NB4 (cell line): ENCODE measurements at places on chromosomes 5 and 9.

- no peak for DNase-seq
Measured at GRCh38 chr9:137391411-137391754, 31.6 kb downstream of the EXD3 start.

DNA sequence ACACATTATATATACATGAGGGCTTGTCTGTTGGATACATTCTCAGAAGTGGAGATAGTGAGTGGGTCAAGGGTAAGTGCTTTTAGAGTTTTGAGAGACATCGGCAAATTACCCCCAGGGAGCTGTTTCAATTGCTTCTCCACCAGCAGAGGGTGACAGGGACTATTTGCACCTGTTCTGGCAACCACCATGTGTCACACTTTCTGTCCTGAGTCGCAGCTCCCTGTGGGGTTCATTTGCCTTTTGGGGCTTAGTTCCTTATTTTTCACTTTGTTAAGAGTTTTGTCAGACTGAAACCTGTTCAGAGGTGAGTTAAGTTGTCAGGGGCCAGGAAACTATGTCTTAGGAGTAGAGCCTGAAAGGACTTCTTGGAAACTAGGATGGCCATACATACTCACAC is 20.1 kb upstream of the SLC36A1 start:
- DNase-seq, result peak; percentile 35

GRCh38 chr9:21810388-21810787 is 8.0 kb downstream of the MTAP start:
- DNase-seq, result no peak

GRCh38 chr5:134100283-134101091 is 14.0 kb upstream of the TCF7 start:
- no peak for DNase-seq

DNA sequence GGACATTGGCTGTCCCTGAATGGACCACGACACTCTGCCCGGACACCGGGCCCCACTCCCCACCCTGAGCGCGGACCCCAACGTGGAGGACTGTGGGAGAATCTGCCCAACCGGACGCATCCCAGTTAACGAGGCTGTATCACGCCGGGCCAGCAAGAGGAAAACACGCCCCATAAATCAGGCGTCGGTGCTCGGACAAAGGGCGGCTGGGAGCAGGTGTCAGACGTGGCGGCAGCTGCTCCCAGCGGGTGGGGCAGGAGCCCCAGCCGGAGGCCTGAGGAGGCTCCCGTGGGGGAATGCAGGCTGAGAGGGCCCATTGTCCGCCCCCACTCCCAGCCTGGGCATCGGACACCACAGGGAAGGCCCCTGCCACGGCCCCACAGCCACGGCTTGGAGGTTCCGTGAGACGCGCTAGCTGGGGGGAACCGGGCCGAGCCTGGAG is 19.2 kb downstream of the NOTCH1 start:
- no peak for DNase-seq

GRCh38 chr5:147317978-147318684 is 83.3 kb downstream of the STK32A start:
- DNase-seq, result no peak

GRCh38 chr5:148963664-148964063 is 99.2 kb downstream of the SH3TC2 start:
- peak; percentile 43 for DNase-seq

DNA sequence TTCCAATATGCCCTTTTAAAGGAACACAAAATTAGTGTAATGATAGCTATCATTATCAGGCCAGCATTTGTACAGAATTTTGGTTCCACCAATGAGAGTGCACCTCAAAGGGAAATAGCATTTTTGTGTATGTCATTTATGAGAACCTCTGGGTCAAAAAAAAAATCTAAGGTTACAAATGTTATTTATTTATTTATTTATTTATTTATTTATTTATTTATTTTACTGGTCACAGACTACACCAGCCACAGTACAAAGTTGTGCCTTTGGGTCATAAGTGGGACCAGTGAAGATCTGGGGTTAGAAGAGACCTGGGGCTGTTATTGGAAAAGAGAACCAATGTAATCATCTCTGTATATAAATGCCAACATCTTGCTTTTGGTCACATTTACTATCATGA is 523.9 kb downstream of the CETN3 start:
- DNase-seq, result no peak

GRCh38 chr9:134138292-134138691 is 2.4 kb downstream of the WDR5 start:
- no peak for DNase-seq

DNA sequence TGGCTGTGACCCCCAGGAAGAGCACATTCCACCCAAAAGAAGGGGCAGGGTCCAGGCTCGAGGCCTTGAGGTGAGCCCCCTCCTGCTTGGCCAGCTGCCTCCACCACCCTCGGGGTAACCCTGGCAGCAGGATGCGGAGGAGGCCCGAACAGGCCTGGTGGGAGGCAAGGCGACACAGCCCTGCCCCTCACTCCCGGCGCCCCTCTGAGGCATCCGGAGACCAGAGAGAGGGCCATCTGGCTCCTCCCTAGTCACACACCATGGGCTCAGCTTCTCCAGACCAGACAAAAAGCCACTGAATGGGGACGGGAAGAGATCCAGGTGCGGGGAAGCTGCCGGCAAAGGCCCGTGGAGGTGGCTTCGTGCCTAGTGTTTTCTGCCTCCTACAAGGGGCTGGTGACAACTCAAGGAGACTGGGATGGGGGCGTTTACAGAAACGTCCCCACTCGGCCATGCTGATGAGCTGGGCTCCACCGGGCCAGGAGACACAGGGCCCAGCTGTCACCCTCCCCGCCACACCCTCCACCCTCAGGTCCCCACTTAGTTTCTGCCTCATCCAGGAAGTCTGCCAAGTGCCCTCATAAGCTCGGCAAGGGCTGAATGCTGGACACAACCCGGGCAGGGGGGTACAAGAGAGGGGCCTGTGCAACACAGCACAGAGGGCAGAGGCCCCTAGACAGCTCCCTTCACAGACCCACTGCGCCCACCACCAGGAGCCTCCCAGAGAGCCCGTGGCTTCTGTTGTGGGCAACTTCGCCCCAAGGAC is 41.9 kb downstream of the NACC2 start:
- DNase-seq, result peak; percentile 32

DNA sequence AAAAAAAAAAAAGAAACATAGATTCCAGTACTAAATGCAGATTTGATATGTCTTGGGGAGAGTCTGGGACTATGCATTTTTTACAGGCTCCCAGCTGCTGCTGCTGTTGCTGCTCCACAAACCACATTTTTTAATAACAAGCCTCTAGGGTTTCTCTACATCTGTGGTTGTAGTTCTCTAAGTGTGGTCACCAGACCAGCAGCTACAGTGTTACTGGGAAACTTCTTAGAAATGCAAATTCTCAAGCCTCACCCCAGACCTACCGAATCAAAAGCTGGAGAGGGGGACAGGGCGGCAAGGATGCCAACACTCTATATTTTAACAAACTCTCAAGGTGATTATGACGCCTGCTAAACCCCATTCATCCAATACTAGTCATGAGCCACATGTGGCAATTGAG is 293.4 kb upstream of the PTGER4 start:
- peak; percentile 89 for DNase-seq

GRCh38 chr5:446883-447263 is 3.9 kb downstream of the EXOC3 start:
- peak; percentile 63 for DNase-seq
